ENCODE measurements at places on chromosomes 6 and 20.

DNA sequence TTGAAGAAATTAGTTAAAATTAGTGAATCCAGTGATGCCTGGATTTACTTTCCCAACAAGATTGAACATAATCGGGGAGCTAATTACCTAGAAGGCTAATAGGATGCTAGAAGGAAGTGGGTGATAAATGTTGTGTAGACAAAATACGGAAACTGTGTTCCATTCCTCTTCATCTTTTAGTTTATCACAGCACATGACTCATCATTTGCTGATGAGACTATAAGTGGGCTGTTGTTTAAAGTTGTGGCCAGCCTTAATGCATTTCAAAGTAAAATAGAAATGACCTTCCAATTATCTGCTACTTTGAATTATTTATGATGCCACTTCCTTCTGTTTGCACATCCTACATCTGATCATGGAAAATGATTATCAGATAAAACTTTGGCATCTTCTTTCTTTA, 43.4 kb downstream of the OGFRL1 start:
- DNase-seq = no peak

DNA sequence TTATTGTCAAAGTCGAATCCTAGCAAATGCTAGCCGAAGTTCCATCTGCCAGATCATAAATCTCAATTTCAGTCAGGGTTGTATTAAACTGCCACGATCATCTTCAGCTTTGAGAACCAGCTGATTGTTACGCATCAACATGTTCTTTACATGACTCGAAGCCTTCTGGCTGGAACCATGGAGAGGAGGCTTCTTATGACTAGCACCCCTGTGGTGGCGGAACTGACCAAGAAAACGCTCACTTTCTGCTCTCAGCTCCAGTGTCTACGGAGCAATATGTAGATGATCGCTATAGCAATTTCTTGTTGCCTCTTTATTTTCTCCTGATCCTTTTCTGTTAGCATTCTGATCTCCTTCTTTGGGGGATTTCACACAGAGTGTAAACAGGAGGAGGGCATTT, 479.4 kb upstream of the SLC35B3 start:
- DNase-seq = no peak

- no peak for DNase-seq
These were observed 175.0 kb upstream of the PRDM1 start for GRCh38 chr6:105911106-105911629.

DNA sequence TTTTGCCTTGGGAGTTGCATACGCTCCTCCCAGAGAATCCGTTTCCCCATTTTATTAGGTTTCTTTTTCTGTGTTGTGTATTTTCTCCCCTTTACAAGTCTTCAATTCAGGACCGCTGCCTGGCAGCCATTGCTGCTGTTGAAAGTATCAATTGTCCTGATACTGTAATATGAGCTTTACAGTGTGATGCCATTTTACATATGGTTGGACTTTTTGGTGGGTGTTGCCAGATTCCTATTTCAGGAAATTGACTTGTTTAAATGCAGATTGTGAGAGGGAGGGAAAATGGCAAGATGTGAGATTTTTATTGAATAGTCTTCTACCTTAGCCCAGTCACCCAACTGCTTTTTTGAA, 1.2 kb downstream of the PANK2 start:
- DNase-seq = peak; percentile 35

GRCh38 chr20:20566516-20566915, 145.9 kb downstream of the RALGAPA2 start:
- DNase-seq = no peak

DNA sequence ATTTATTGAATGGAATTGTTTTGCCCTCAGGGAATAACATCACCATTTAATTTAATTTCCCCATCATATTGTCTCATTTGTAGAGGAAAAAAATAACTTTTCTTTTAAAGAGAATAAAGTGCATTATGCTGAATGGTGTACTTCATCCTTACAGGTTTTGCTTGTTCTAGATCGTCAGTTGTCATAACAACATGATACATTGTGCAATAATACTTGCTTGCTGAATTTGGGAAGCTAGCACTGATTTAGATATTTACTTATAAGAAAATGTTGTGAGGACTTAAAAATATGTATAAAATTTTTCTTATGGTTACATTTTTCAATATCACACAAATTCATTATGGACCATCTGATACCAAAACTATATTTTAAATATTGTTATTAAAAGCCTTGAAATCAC, 509.0 kb upstream of the POU3F2 start:
- no peak for DNase-seq

DNA sequence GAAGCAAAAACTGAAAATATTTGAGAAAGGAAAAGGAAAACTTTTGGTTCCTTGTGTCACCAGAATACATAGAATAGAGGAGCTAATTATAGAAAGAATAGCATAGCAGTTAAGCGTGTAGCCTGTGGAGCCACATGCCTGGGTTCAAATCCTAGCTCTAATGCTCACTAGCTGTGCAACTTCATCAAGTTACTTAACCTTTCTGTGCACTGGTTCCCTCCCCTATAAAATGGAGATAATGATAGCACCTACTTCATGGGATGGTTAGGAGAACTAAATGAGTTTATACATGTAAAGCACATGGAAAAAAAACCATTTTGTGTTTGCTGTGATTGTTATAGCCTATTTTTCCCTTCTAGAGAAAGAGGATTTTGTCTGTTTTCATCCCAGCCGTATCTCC, 24.5 kb upstream of the RNGTT start:
- no peak for DNase-seq

- DNase-seq = peak; percentile 11
These were observed 34.1 kb downstream of the SESN1 start for GRCh38 chr6:109060571-109060970.

GRCh38 chr6:51049288-51049982, 230.8 kb downstream of the TFAP2B start:
- no peak for DNase-seq

GRCh38 chr6:143575440-143575839, 63.9 kb upstream of the FUCA2 start:
- peak; percentile 89 for DNase-seq

GRCh38 chr6:46014046-46014445, 1.6 kb downstream of the CLIC5 start:
- DNase-seq = no peak

DNA sequence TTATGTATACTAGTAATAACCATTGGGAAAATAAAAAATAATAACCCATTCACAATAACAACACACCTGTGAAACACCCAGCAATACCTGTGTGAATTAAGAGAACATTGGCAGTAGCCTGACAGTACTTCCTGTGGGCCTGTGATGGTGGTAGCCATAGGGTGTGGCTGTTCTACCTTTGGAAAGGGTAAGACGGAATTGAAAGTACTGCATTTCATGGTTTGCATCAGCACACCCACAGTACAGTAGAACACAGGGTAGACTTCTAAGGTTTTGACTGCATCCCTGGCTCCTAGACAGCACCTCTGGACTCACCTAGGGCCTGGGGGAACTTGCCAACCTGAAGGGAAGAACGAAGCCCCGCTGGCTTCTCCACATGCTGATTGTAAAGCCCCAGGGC, 279.8 kb downstream of the HTR1B start:
- no peak for DNase-seq

GRCh38 chr6:25251426-25251825, 27.7 kb upstream of the CARMIL1 start:
- no peak for DNase-seq

- no peak for DNase-seq
These were observed 34.8 kb upstream of the BAG2 start for GRCh38 chr6:57137350-57137749.

DNA sequence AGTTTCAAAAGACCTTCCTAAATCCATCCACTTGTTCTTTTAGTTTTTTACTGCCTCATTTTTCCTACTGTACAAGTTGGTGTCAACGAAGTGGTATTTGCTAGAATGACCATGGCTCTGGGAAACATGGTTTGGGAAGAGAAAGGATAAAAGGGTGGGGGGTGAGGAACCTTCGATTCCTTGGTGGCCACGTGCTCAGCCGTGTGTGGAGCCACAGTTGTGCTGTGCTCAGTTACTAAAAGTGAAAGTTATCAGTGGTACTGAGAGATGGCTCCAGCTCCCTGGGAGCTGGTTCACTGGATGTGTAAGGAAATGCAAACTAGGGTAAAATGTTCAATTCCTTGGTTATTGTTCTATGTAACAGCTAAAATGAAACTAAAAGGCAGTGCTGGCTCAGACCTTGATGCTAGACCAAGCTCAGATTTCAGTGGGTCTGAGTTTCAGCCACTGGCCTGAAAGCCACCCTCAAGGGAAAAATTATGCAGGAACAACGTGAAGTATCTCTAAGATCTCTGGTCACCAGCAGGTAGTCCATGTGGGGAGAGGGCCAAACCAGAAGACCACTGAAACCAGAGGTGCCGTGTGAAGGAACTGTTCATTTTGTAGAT, 7.4 kb upstream of the SLC22A2 start:
- DNase-seq = no peak

DNA sequence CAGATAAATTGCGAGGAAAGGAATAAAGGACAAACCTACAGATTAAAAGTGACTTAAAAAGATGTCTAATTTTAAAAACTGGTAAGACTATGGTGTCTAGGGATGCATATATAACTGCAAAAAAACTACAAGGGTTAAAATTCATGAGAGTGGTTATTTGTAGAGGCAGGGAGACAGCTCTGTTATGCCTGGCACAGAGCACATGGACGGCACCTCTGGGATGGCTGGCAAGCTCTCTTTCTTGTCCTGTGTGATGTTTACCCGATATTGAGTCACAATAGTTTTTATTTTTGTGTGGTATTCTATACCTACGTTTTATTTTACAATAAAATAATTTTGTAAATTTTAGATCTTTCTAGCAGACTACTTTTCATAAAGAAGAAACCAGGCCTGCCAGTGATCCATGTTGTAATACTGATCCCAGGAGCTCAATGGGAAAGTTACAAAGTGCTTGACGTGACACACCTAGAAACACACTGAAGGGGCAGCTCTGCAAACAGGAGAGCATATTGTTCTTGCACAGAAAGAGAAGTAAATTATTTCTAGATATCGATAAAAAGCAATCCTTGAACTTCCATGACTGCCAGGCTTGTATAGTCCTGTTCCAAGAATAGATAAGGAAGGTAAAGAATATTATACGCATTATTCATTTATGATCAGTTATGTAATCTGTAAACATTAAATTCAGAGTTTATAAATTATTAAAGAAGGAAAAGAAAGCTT, 290.0 kb downstream of the PTPRK start:
- no peak for DNase-seq

DNA sequence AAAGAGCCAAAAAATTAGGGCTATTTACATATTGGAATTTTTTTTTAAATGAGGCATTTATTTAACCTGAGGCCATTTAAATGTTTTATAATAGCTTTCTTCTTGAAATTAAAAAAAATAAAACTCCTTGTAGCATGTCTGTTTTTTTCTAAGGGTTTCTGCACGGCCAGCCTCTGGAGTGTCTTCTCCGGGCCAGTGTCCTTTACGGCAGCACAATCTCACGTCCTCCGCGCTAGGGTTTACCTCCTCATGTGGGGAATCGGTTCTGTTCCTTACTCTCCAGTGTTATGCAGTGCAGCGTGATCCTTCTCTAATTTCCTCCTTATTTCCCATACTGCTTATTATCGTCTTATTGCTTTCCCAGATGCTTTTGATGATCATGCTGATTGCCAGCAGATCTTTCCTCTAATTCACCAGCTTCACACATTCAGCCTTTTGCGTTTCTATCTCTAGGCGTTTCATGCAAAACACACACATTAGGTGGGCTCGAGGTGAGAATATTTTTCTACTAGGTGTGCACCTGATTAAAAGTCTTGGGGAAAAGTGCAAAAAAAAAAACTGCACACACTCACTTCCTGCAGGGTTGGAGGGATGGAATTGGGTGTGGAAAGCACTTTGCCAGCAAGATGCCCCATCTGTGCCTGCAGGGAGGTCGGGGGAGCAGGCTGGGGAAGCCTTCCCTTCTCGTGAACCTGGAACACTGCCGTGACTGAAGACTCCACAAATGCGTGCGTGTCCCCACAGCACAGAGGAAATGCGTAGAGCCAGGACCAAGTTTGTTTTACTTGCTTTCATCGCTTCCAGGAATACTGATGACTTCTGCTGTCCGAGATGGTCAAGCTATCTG, 56.1 kb downstream of the PSMG4 start:
- DNase-seq = no peak

DNA sequence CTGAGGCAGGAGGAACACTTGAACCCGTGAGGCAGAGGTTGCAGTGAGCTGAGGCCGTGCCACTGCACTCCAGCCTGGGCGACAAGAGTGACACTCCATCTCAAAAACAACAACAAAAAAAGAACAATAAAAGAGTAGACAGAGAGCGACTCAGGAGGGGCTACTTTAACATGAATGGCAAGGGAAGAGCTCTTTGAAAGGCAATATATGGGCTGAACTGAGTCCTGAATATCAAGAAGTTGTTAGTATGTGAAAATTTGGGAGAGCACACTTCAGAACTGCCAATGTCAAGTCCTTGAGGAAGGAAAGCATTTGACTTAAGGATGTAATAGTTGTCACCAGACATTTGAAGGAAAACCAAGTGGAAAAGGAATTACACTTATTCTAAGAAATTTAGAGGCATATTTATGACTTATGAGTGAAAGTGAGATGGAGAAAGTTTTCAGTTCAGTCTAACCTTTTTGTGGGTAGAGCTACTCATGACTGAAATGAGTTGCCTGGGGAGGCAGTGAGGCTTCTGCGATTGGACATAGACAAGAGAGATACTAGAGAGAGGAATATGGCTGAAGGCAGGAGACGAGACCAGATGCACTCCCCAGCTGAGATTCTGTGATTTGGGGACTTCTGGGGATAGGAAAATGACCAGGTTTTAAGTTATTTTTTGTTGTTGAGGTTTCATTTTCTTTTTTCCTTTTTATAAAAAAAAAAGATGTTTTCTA, 48.6 kb upstream of the SLC16A10 start:
- no peak for DNase-seq

- peak; percentile 88 for DNase-seq
These were observed 32.6 kb upstream of the FAM83D start for GRCh38 chr20:38893565-38894090.

- DNase-seq = peak; percentile 65
These were observed 59.0 kb downstream of the RIN2 start for GRCh38 chr20:19817017-19817416.

- DNase-seq = no peak
These were observed 515.7 kb upstream of the BTBD3 start for GRCh38 chr20:11401988-11402387.

- no peak for DNase-seq
These were observed 328.8 kb upstream of the MANEA start for GRCh38 chr6:95248499-95248898.

DNA sequence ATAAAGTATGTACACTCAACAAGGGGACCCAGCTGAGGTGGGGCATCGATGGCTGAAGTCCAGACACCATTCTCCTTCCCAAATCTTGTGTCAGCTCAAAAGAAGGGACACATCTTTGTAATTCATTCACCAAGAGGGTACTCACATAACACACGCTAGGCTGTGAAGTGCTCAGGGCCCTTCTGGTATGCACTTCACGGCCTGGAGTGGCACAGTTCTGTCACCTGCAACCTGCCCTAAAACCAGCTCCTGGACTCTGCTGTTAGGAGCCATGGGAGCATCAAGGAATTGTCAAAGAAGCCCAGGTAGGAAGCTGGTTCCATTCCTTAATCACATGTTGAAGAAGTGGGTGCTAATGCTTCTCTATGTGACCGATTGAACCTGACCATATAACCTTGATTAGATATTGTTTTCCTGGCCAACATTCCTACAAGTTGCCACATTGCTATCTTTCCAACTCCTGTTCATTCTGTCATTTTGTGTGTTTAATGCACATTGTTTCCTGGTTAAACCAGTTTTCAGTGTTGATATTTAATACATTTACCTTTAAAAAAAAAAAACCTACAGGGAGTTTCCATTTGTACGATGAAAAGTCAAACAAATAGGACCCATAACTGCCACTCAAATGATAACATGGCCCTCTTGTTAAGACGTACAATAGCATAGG, 127.3 kb downstream of the TNFRSF21 start:
- DNase-seq = no peak
